ENCODE measurements at places on chromosomes 16 and 17.

DNA sequence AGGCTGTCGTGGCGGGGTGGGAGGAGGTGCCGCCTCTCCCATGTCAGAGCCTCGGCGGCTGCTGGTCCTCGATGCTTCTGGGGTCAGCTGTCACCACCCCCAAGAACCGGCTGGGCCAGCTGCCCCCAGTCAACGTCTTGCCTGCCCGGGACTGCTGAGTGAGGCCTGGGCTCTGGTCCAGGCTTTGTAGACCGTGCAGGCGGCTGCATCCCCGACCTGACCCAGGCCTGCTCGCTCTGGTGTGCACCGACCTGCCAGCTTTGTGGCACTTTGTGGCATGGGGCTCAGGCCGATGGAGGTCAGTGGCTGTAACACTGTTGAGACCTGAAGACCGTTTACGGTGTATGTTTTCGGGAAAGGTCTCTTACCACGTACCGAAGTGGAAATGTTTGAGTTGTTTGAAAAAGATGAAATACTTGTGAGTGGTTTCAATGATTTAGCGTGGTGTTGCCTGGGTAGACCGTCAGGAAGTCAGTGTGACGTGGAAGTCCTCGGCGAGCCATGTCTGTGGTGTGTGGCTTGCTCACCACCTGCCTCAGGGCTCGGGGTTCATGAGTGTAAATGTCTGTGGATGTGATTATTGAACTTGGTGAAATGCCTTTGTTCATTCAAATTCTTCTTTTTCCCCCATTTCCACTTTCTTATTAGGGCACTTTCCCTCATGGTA is 53.2 kb upstream of the ZNF750 start:
- DNase-seq = no peak

DNA sequence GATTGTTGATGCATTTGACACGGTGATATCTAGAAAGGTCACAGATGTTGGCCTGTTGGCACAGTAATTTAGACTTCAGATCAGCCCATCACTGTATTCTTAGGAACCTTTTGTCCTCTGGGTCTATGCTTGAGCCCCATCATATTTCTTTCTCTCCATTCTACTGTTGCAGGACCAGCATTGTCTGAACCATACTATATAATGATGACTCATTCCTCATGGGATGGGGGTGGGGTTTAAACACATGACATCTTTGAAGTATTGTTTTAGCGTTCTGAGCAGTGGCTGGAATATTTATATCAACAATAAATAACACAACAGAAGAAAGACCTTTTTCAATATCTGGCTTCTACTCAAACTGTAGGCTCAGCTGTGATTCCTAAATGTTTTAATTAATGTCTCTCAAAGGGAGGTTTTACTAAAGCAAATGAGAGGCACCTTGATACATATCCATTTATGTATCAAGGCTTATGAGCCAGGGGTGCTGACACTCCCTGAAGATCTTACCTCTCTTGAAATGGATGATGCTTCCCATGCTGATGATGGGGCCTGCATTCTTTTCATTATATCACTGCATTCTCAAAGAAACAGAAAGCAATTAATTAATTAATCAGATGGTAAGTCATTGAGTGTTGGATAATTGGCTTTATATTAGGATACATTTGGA is 379.0 kb upstream of the GOT2 start:
- DNase-seq = no peak

GRCh38 chr17:68570526-68570925 is 30.6 kb downstream of the FAM20A start:
- DNase-seq = peak; percentile 35

GRCh38 chr17:2028737-2029136 is 1.2 kb upstream of the DPH1 start:
- no peak for DNase-seq

DNA sequence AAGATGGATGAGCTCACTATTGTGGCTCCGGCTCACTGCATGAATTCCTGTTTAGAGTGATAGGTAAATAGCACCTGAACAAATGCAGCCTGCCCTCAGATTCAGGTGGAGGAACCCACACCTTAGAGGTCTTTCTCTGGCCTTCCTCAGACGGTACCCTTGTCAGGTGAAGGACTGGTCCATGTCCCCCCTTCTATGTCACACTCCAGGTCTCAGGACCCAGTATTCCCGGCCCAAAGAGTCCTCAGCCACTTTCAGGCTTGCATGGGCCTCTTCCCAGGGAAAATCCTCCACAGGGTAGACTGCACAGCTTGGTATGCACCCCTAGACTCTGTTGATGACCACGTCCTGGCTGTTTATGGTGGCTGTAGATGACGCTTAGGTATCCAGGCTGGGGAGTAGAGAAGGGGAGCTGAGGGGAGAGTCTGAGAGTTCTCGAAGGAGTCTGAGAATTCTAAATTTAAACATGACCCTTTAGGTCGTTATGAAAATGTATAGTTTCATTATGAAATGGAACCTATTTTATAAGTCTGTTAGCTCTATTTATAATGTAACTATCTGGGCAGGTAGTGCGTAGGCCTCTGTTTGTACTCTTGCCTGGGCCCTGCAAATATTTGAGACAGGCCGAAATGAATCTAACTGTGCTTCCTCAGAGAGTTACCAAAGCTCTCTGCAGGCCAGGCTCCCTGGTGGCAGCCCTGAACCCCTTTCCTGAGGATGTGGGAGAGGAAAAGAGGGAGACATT is 32.5 kb upstream of the CCR7 start:
- no peak for DNase-seq

- no peak for DNase-seq
These were observed 24.4 kb downstream of the GLP2R start for GRCh38 chr17:9850151-9850550.

DNA sequence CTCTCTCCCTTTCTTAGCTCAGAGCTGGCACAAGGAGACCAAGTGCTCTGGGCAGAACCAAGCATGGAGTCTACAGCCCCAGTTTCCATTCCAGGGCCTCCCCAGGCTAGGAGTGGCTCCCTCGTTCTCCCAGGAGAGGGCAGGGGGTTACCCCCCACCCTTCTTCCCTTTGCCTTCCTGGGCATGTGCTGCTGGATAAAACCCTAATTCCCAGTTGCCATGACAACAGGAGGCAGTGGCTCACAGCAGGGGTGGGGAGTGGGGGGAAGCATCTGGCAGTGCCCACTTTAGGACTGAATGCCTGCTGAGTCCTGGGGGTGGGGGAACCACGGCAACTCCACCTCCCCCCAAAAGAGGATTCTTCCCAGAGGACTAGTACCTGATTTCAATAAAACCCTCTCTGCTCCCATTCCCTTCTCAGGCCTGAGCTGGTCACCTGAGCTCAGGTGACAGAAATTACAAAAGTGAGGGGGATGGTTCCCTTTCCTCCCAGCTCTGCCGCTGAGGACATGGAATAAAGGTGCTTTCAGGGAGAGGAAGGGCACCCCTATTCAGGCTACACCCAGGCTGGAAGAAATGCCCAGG is 1.8 kb downstream of the MPP2 start:
- no peak for DNase-seq

GRCh38 chr17:27466376-27466742 is 10.1 kb downstream of the KSR1 start:
- DNase-seq = no peak

GRCh38 chr17:34275881-34276280 is 5.9 kb downstream of the CCL7 start:
- peak; percentile 96 for DNase-seq

GRCh38 chr17:73471924-73472323 is 160.1 kb upstream of the CDC42EP4 start:
- DNase-seq = no peak

GRCh38 chr17:58181796-58182195 is 10.7 kb upstream of the EPX start:
- no peak for DNase-seq

- DNase-seq = no peak
These were observed 18.9 kb downstream of the PSME3IP1 start for GRCh38 chr16:57166951-57167350.

- no peak for DNase-seq
These were observed 406.0 kb downstream of the SEC14L1 start for GRCh38 chr17:77546772-77547241.

- DNase-seq = no peak
These were observed 149.5 kb downstream of the TRIM37 start for GRCh38 chr17:58956997-58957724.

DNA sequence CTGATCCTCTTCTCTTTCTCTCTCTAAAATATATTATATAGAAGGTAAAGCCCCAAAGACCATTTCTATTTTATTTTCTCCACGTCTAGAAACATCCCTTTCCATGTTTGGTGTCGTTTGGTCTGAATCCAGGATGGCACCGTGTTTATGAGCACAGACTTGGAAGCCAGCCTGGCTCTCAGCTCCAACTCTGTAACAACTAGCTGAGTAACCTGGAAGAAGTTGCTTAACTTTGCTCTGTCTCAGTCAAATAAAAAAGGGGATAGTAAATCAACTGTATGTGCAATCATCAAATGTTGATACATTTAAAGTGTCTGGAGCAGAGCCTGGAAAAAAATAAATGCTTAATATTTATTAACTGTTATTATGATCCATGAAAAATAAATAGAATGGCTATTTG is 249.8 kb upstream of the MAF start:
- DNase-seq = no peak

- DNase-seq = no peak
These were observed 17.1 kb downstream of the USP36 start for GRCh38 chr17:78823282-78824046.

DNA sequence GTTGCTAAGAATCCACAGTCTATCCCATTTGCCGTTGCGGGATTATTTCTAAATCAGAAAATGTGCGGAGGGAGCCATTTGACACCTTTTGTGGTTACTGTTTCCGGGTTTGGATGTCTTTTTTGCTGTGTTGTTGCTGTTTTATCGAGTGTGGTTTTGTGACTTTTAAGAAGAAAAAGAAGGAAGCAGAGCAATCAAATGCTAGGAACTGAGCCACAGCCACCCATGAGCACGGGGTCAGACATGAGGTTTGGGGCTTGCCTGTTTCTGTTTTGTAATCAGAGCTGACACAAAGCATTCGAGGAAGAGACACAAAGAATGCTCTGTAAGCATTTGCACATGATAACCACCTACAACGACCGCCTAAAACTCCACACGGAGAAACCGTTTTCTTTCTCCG is 53.1 kb upstream of the CHMP6 start:
- DNase-seq = no peak

DNA sequence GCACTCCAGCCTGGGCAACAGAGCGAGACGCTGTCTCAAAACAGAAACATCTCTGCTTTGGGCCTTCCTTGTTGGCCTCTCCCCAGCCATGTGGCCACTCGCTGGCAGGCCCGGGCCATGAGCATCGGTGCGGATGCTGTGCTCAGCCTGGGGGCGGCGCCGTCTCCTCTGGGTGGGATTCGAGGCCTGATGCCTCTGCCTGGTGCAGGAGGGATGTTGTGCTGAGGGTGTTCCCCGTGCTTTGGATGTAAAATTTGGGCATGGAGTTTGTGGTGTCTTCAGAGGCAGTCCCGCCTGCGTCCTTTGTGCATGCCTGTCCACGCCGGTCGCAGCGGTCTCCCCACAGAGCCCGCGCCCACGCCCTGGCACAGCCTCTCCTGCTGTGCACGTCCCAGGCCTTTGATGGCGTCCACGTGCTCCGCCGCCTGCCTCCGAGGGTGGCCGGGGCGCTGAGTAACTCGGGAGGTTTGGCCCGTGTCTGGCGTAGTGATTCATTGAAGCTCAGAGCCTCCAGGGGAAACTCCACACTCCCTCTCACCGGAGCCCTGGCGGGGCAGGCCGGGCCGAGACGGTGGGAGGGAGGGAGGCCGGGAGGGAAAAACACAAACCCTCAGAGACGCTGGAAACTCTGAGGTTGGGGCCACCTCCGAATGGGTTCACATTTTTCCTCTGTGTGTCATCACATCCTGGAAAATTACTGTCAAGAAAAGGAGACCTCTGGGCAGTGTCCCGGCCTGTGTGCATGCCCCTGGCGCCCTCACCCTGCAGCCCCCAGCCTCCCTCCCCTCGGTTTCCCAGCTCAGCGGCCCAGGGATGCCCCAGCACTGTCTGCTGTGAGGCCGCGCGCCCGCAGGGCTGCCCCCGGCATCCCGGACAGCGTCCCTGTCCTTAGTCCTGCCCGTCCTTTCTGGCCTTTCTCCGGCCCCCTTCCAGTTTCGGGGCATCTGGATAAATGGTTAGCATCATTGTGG is 19.0 kb downstream of the CENPX start:
- peak; percentile 93 for DNase-seq

GRCh38 chr17:38914741-38915638 is 10.4 kb upstream of the LASP1NB start:
- no peak for DNase-seq

- no peak for DNase-seq
These were observed 410.6 kb downstream of the HS3ST4 start for GRCh38 chr16:26102369-26102768.

DNA sequence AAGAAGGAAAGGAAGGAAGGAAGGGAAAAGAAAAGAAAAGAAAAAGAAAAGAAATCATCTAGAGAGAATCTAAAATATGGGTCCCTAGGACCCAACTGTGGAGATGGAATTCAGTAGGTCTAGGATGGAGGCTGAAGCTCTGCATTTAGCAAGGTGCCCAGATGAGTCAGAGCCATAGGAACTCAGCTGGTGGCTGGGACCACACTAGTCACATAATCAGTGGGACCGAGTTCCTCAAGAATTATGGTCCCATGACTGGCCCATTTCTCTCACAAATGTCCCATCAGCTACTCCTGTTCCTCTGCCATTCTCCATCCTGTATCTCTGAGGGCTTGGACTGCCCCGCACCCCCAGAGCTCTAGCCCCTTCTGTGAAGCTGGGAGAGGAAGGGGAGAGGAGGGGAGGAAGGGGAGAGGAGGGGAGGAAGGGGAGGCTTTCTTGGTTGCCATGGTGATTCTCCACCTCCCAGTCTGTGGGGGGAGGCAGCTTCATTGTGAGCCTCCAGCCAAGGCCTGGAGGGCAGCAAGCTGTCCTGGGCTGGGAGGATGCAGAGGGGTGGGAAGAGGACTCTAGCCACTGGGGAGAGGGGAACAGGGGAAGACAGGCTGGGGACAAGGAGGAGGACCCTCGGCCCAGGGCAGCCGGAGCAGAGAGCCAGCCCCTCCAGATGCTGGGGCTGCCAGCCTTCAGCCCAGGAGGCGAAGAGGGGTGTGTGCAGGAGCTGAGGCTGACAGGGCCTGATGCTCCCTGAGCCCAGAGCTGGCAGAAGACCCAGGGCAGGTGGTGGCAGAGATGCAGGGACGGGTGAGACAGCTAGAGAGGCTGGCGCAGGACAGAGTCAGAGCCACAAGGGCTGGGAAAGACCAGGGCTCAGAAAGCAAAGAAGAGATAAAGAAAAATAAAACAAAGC is 37.8 kb upstream of the LHX1 start:
- DNase-seq = no peak

DNA sequence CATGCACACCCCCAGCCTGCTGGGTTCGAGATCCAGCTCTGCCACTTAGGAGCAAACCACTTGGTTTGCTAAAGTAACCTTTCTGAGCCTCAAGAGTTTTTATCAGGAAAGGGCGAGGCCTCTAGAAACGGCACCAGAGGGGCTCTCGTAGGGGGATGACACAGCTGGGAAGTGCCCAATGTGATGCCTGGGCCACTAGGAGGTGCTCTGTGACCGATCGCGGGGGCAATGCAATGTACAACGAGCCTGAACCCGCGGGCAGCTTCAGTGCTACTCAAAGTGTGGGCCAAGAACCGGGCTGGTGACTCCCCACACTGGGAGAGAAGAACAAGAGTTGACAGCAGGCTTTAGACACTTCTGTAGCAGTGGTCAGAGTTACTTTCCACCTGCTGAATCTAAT is 9.4 kb downstream of the C16orf89 start:
- DNase-seq = no peak

- DNase-seq = no peak
These were observed 260.8 kb upstream of the TNRC6C start for GRCh38 chr17:77697480-77698400.

GRCh38 chr17:74119965-74120364 is 83.5 kb upstream of the RPL38 start:
- DNase-seq = no peak
